Tibial nerve (tissue), 4 donors: ENCODE measurements at places on chromosomes 2 and 18. TPM values are rescaled to one million over a fixed set of nuclear protein-coding genes. Genes with fewer than 3 reads are reported as not detected.

DNA sequence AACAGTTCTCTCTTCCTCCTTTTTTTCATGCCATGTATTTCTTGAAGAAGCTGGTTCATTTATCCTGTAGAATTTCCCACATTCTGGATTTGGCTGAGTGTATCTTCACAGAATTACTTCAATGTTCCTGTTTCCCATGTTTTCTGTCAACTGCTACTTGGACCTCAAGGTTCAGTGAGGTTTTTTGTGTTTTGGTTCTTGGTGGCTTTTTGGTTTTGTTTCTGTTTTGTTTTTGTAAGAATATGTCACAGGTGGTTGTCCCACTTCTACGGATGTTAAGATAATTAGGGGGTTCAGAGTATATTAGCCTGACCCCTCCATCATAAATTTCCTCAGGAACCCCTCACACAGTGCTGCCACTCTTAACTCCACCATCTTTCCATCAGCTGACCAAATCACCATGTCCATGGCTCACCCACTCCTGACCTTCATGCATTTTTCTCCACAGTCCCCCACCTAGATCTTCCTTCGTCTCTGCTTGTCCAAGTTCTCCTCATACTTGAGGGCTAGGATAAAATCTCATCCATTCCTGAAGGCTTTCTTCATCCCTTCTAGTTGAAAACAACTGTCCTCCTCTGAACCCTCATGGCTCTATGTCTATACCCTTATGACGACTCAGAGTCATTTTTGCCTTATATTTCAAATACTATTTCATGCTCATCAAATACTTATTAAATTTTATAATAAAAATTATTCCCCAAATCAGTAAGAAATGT is 40.4 kb downstream of the PLEKHM3 start:
- no peak for DNase-seq

- no peak for DNase-seq
Measured at GRCh38 chr2:234579231-234579962, 82.5 kb upstream of the ARL4C start.

DNA sequence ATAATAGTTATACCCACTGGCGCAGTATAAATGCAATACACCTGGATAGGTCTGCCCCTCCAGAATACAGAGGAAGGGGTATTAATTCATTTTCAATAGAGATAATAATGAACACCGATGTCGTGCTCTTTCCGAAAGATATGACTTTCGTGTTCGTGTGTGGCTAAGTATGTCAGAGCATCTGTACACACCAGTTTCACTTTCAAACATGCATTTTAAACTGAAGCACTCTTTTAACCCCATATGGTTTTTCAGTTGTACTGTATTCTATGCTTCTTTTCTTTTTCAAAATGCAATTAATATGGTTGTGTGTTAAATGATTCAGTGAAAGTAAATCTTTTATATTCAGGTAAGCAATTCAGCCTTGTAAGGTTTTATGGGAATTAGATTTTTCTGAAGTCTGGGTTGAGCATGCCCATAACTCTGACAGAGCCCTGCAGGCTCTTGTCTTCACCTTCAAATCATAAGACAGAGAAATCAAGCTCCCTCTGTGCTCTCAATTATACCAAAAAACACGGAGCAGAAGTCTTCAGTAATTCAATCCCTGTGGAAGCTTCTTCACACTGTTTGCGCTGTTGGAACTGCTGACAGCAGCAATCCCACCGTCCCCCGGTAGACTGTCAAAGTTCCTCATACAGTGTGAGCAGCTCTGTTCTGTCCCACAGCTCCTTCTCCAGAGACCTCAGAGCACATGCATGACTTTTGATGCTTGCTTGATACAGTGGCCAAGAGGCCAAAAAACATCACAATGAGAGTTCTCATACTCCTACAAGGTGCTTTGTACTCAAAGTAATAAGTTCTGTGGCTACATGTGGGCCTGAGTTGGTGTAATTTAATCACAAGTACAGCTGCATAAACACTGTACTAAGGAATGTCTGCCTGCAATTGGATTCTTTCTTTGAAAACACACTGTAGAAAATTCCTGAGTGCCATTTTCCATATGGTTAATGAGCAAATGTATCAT is 186.8 kb downstream of the ZNF521 start:
- DNase-seq = no peak

DNA sequence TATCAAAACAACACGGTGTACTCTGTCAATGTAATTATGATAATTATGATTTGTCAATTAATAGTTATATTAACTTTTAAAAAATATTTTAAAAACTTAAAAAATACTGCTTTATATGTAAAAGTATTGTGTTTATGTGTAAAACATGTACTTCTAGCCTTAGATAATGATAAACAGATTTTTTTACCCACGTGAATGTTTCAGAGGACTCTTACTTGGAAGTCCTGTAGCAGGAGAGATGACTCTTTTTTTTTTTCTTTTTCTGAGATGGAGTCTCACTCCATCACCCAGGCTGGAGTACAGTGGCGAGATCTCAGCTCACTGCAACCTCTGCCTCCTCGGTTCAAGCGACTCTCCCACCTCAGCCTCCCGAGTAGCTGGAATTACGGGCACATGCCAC is 6.2 kb upstream of the MTCL1 start:
- DNase-seq = no peak

Gene ANKRD62
- total RNA-seq = not detected

Gene AGXT
- not detected for total RNA-seq
